Spleen (tissue), 13 donors: ENCODE measurements at places on chromosomes 3 and 15. TPM values are rescaled to one million over a fixed set of nuclear protein-coding genes. Genes with fewer than 3 reads are reported as not detected.

GRCh38 chr3:157175691-157176507 is 16.0 kb upstream of the CCNL1 start:
- peak; percentile 89 for DNase-seq
- no peaks in the 10 kb centered on the region for H3K36me3 ChIP-seq
- peak overlapping the region; percentile 96 for H3K27ac ChIP-seq
- H3K4me3 ChIP-seq = peak overlapping the region; percentile 51

DNA sequence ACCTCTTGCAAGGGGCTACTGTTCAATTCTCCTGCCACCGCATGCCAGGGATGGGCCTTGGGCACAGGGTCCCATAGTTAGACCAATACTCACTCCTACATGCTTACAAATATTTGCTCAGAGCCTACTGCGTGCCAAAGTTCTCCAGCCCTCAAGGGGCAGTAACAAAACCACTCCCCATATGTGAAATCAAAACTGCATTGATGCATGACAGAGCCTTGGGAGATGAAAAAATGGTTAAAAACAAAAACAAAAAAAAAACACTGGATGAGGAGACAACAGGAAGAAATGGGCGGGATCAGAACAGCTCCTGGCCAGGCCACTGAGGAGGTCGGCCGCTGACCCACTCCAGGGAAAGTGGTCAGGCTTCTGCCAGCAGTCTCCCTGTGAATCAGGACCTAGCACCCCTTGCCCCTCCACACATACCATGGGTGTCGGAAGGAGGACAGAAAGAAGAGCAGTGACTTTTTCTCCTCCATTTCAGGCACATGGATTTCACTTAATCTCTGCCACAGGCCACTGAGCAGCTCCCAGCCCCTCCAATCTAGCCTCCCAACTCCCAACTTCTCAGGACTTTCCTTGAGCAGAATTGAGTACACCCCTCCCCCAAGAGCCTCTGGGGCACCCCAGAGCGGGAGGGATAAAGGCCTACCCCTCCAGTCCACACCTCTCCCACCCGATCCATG is 2.8 kb downstream of the PLXNB1 start:
- peak overlapping the region; percentile 76 for H3K4me3 ChIP-seq
- no peak for DNase-seq
- peaks cover 8% of the 10 kb centered on the region for H3K4me1 ChIP-seq
- peak overlapping the region; percentile 41 for H3K27ac ChIP-seq

The PDZRN3 gene
- 1.7 TPM for polyA plus RNA-seq

- no peak overlapping the region for H3K27ac ChIP-seq
- no peak overlapping the region for H3K4me3 ChIP-seq
- H3K27me3 ChIP-seq = peaks cover 19% of the 10 kb centered on the region
- DNase-seq = no peak
Measured at GRCh38 chr3:46460051-46460450, 4.7 kb downstream of the LTF start.

The ITIH1 gene
- polyA plus RNA-seq = 4.4 TPM

The ACSBG1 gene
- polyA plus RNA-seq = 0.19 TPM

DNA sequence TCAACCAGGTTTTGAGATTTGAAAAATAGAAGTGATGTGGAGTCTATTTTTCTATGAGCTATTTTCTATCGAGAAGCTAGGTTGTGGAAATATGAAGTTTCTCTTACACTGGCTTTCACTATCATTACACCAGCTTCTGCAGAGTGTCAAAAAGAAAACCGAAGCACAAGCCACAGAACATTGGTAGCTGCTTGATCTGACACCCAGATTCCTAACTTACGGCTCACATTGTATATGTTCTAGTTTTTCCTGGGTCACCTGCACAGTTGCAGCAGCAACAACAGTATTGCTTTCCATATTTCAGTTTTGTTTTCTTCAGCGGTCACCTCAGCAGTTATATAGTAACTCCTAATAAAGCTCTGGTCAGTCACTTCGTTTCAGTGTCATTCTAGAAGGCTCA is 790.1 kb downstream of the PLOD2 start:
- H3K27me3 ChIP-seq = no peaks in the 10 kb centered on the region
- no peaks in the 10 kb centered on the region for H3K4me1 ChIP-seq
- no peak overlapping the region for H3K4me3 ChIP-seq
- H3K27ac ChIP-seq = no peak overlapping the region
- DNase-seq = no peak

- no peaks in the 10 kb centered on the region for H3K27me3 ChIP-seq
- no peak overlapping the region for H3K27ac ChIP-seq
- no peaks in the 10 kb centered on the region for H3K36me3 ChIP-seq
- H3K4me3 ChIP-seq = no peak overlapping the region
- peaks cover 39% of the 10 kb centered on the region for H3K4me1 ChIP-seq
Measured at GRCh38 chr3:12629560-12629959, 34.4 kb downstream of the RAF1 start.

DNA sequence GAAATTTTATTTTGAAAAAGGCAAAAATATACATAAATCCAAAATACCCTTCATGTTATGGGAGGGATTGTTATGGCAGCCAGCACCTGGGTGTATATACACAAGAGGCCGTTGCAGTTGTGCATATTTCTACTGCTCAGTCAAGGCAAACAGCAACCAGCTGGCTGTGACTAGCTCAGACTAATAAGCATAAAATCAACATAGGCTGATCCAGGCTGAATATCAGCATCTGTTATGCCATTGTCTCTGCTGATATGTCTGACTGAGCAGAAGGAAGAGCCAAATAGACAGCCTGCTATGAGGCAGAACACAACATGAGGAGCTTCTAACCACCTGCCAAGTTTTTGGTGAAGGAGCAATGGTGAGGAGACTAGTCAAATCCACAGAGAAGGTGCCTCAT is 457.5 kb upstream of the ALCAM start:
- H3K36me3 ChIP-seq = no peaks in the 10 kb centered on the region
- H3K4me1 ChIP-seq = no peaks in the 10 kb centered on the region
- no peak for DNase-seq
- no peaks in the 10 kb centered on the region for H3K27me3 ChIP-seq

GRCh38 chr15:50907601-50908208 is 778 bp upstream of the AP4E1 start:
- H3K36me3 ChIP-seq = peaks cover 13% of the 10 kb centered on the region
- H3K27me3 ChIP-seq = no peaks in the 10 kb centered on the region
- no peak for DNase-seq

The OR5K2 gene
- not detected for polyA plus RNA-seq

DNA sequence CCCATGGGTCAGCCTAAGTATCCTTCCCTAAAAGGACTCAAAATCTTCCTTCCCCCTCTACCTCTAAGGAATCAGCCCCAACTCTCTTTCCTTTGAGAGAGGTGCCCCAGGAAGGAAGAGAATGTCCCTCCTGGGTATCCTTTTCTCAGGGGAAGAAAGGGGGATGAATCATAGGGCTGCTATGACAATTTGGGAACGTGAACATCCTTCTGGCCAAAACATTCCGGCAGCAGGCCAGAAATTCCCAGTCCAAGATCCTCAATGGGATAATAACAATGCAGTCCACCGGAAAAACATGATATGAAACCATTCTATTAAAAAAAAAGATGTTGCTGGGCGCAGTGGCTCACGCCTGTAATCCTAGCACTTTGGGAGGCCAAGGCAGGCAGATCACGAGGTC is 50.8 kb upstream of the CACNA2D3 start:
- no peak overlapping the region for H3K27ac ChIP-seq
- no peak overlapping the region for H3K4me3 ChIP-seq
- DNase-seq = no peak
- no peaks in the 10 kb centered on the region for H3K4me1 ChIP-seq
- no peaks in the 10 kb centered on the region for H3K27me3 ChIP-seq

The ASB14 gene
- not detected for polyA plus RNA-seq

The NPAP1 gene
- not detected for polyA plus RNA-seq

GRCh38 chr15:39200586-39200985 is 380.3 kb upstream of the THBS1 start:
- H3K4me1 ChIP-seq = no peaks in the 10 kb centered on the region
- H3K27me3 ChIP-seq = no peaks in the 10 kb centered on the region
- H3K27ac ChIP-seq = no peak overlapping the region
- no peak for DNase-seq
- H3K4me3 ChIP-seq = no peak overlapping the region

The ALDH1L1 gene
- 0.29 TPM for polyA plus RNA-seq

DNA sequence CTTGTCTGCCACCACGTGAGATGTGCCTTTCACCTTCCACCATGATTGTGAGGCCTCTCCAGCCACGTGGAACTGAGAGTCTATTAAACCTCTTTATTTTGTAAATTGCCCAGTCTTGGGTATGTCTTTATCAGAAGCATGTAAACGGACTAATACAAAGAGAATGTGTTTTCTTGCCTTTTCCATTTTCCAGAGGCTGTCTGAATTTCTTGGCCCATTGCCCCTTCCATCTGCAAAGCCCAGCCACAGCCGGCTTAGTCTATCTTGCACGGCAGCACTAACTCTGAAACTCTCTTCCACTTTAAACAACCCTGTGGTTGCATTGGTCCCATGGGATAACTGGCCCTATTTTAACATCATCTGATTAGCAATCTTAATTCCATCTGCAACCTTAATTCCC is 215.3 kb downstream of the LRTM1 start:
- no peak overlapping the region for H3K27ac ChIP-seq
- no peak for DNase-seq
- no peaks in the 10 kb centered on the region for H3K27me3 ChIP-seq
- no peaks in the 10 kb centered on the region for H3K4me1 ChIP-seq

GRCh38 chr3:32004113-32004765 is 22.7 kb downstream of the ZNF860 start:
- no peak overlapping the region for H3K4me3 ChIP-seq
- no peaks in the 10 kb centered on the region for H3K27me3 ChIP-seq
- H3K36me3 ChIP-seq = no peaks in the 10 kb centered on the region
- no peak overlapping the region for H3K27ac ChIP-seq

GRCh38 chr15:49428409-49429095 is 5.5 kb downstream of the FGF7 start:
- H3K27ac ChIP-seq = no peak overlapping the region
- H3K4me1 ChIP-seq = no peaks in the 10 kb centered on the region
- no peak for DNase-seq

The TPRG1 gene
- polyA plus RNA-seq = 1.2 TPM

DNA sequence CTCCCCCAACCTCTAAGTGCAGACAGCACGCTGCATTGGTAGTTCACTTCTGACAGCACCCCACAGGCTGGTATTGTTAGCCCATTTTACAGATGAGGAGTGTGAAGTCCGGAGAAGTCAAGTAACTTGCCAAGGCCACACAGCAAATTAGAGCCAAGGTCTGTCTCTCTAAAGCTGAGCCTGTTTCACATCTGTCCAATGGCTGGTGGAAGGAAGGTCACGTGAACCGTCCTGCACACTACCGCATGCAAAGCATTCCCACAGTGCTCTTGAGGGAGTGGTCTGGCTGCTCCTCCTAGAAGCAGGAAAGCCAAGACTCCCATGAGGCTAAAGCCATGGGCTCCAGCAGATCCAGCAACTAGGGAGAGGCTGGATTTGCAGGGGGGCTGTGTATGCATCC is 50.0 kb downstream of the MGLL start:
- H3K4me1 ChIP-seq = peaks cover 86% of the 10 kb centered on the region
- peak; percentile 37 for DNase-seq
- H3K27ac ChIP-seq = no peak overlapping the region
- H3K36me3 ChIP-seq = no peaks in the 10 kb centered on the region
- no peak overlapping the region for H3K4me3 ChIP-seq
- H3K27me3 ChIP-seq = no peaks in the 10 kb centered on the region

The CASR gene
- polyA plus RNA-seq = 0.08 TPM

The IRAK2 gene
- 1.4 TPM for polyA plus RNA-seq

- no peak overlapping the region for H3K4me3 ChIP-seq
- H3K36me3 ChIP-seq = no peaks in the 10 kb centered on the region
- H3K27me3 ChIP-seq = no peaks in the 10 kb centered on the region
- H3K4me1 ChIP-seq = no peaks in the 10 kb centered on the region
- no peak overlapping the region for H3K27ac ChIP-seq
Measured at GRCh38 chr3:44208568-44208967, 33.1 kb upstream of the TOPAZ1 start.

- H3K36me3 ChIP-seq = no peaks in the 10 kb centered on the region
- H3K4me3 ChIP-seq = no peak overlapping the region
- H3K27me3 ChIP-seq = no peaks in the 10 kb centered on the region
- DNase-seq = no peak
- no peak overlapping the region for H3K27ac ChIP-seq
Measured at GRCh38 chr3:121998611-121999473, 23.2 kb downstream of the ILDR1 start.

DNA sequence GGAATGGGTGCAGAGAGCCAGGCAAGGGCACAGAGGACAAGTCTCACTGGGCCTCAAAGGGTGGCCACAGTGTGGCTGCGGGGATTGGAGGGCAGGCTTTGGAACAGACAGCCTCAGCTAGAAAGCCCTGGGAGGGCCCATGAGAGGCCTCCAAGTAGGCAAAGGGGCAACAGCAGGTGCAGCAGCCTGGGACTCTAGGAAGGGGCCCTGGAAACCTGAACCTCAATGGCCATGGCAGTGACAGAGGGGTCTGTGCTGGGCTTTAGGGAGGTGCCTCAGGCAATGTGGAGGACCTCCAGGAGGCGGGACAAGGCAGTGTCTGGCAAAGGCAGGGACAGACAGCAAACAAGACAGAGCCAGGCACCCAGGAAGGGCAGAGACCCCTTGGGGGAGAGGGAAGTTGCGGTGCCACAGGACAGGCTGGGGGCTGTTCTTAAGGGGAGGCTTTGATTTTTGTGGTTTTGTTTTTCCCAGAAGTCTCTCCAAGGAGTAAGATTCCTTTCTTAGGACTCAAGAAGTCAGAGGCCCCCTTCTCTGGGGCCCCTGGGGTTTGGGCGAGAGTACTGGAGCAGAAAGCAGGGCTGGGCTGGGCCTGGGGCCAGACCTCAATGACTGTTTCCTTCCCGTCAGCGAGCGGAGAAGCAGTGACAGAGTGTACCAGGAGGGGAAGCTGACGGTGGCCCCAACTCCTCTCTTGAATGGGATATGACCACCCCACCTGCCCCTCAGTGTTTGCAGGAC is 9.7 kb downstream of the STOML1 start:
- peaks cover 59% of the 10 kb centered on the region for H3K4me1 ChIP-seq
- H3K4me3 ChIP-seq = no peak overlapping the region
- no peaks in the 10 kb centered on the region for H3K27me3 ChIP-seq
- no peaks in the 10 kb centered on the region for H3K36me3 ChIP-seq
- DNase-seq = peak; percentile 90

The WDR72 gene
- polyA plus RNA-seq = not detected

DNA sequence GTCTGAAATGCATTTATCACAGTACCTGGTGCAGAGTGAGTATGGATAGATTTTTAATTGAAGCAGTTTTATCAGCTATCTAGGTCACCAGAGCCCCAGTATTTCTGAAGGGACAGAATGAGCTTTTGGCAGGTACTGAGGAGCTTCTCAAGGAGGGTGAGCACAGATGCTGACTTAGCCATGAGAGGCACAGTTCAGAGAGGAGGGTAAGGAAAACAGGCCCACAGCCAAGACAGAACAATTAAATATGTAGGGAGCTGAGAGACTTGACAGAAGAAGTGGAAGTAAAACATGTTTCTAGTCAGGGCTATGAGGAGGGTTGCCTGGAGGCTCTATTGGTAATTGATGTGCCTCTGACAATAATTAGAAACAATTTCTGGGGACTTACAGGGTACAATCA is 20.1 kb downstream of the ZNF80 start:
- no peak for DNase-seq
- no peaks in the 10 kb centered on the region for H3K27me3 ChIP-seq
